Stimulated activated CD8-positive, alpha-beta memory T cell treated with anti-CD3 and anti-CD28 coated beads, Interleukin-15, amount 100 ng/mL, for 4 hours (primary cell): ENCODE measurements at places on chromosomes 12 and 14.

DNA sequence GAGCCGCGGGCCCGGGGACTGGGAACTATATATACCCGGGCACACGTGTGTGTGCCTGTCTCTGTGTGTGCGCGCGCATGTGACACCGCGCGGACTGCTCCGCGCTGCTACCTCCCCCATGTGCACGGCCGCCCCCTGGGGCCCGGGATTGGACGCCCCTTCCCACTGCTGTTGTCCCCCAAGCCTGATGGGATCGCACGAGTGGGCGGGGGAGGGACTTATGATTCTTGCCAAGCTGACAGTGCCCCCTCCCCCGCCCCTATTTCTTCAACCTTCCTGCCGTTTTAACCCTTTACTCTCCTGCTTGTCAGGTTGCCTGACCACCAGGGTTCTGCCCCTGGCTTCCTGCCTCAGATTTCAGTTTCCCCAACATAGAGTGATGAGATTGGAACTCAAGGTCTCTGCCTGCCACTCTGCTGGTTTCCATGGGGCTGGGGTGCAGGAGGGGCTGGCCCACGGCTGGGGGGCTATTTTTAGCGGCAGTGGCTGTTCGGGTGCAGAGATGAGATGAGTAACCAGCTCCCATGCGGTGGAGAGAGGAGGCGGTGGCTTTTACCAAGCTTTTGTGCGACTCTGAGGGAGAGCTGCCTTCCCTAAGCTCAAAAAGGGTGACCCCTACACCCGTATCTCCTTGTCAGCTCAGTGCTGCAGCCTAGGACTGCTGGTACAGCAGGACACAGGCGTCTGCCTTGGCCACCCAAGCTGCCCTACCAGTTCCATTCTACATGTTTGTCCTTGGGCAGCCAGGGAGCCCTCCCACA is at the start of gene DDN:
Gene DDN (minus strand): TSS at position 5 of the 761 bp plus-strand sequence. CDS start 88 bp downstream, outside the sequence.
- no peak for DNase-seq

DNA sequence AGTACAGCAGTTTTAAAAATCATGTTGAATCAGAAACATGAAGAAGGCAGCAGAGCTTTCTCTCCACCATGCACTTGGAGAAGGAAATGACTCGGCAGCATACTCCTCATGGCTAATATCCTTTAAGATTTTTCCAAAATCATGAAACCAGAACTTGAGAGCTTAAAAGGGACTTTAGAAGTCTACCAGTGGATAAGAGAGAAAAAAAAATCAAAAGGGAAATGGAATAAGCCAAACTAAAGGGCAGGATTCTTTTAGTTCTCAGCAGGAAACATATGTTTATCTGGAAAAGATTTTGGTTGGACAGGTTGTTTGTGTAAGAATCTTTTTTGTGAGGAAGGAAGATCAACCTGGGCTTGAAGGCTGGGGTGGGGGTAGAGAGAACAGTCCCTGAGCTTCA is 111.8 kb downstream of the PRKCH start:
- no peak for DNase-seq

GRCh38 chr12:27553941-27554340 is 29.9 kb downstream of the PPFIBP1 start:
- no peak for DNase-seq

DNA sequence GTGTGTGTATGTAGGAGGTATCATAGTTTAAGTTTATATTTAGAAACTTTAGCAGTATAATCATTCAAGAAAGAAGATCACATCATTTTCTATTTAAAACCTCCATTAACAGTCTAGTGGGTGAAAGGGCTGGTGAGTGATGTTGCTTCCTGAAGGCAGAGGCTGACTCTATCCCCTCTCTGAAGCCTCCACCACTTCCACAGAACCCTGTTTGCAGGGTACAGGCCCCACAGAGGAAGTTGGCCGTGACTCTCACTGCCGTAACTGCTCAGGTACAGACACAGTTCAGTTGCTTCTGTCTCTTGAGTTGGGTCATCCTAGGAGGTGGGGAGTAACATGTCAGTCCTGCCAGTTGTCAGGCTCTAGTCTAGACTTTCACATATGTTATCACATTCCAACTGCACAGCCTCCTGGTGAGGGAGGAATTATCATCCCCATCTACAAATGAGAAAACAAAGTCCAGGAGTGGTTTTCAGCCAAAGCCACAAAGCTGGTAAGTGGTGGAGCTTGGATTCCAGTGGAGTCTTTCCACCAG is 31.5 kb downstream of the CFL2 start:
- DNase-seq = no peak

GRCh38 chr14:32070282-32070681 is 6.8 kb upstream of the ARHGAP5 start:
- DNase-seq = no peak

- no peak for DNase-seq
Observed at GRCh38 chr12:51925346-51926063, 18.2 kb downstream of the ACVRL1 start.

- no peak for DNase-seq
Observed at GRCh38 chr14:54589076-54589475, 22.1 kb downstream of the SAMD4A start.

- no peak for DNase-seq
Observed at GRCh38 chr14:24389226-24389848, 9.5 kb upstream of the NYNRIN start.

- DNase-seq = no peak
Observed at GRCh38 chr12:71371122-71371521, 68.5 kb upstream of the LGR5 start.

- no peak for DNase-seq
Observed at GRCh38 chr12:107207931-107208525, 114.7 kb upstream of the CRY1 start.

GRCh38 chr12:69225251-69225910 is 14.0 kb upstream of the CPSF6 start:
- no peak for DNase-seq

- no peak for DNase-seq
Observed at GRCh38 chr12:104473374-104473983, 16.7 kb downstream of the CHST11 start.

DNA sequence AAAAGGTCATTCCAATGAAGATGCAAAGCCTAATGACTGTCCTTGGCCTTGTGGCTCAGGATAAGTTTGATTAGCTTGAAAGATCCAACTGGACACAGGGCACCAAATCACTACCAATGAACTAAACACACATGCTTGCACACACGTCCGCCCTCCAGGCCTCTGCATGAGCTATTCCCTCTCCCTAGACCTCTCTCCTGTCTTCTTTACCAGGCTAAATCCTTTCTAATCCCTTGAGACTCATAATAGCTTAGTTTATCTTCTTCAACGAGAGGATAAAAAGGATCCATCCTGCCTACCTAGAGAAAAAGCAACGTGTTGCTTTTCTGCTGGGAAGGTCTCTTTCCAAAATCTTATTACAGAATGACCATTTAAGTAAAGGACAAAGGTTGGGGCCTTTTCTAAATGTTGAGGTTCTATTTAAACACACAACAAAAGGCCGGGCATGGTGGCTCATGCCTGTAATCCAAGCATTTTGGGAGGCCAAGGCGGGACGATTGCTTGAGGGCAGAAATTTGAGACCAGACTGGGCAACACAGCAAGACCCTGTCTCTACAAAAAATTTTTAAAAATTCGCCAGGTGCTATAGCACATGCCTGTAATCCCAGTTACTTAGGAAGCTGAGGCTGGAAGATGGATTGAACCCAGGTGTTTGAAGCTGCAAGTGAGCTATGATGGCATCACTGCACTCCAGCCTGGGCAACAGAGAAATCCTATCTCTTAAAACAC is 22.4 kb downstream of the PXN start:
- no peak for DNase-seq

- no peak for DNase-seq
Observed at GRCh38 chr12:8987685-8988084, 1.7 kb upstream of the KLRG1 start.

GRCh38 chr14:59679872-59680271 is 103.3 kb upstream of the CCDC175 start:
- DNase-seq = no peak

GRCh38 chr12:95384785-95385184 is 89.2 kb upstream of the METAP2 start:
- no peak for DNase-seq

GRCh38 chr12:87848248-87848868 is 180.8 kb downstream of the C12orf50 start:
- DNase-seq = no peak

DNA sequence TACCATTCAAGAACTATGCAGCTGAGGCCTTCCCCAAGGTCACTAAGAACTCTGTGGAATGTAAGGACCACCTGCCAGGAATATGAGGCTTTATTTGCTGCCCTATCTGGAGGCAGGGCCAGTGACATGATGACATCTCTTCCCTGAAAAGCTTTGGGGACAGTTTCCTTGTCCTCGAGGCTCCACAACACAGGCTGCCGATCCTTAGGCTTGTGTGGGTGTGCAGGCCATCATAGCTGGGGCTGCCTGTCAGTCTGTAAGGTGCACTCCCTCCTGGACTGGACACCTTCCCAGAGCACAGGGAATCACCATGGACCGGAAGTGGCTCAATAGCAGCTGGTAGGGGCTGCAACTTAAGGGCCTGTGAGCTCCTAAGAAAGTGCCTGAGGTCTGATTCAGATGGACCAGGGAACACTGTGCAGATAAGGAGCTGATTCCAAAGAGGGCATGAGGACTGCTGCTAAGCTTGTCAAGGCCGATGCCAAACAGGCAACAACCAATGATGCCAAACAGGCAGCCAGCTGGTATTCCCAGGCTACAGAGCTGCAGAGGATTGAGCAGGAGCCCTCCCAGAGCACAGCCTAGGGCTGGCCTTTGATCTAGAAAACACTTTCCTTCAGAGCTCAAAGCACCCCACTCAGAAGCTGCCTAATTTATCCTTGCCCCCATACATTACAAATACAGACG is 84.3 kb downstream of the CRACR2A start:
- no peak for DNase-seq

GRCh38 chr12:119176267-119177055 is 2.3 kb upstream of the HSPB8 start:
- no peak for DNase-seq

DNA sequence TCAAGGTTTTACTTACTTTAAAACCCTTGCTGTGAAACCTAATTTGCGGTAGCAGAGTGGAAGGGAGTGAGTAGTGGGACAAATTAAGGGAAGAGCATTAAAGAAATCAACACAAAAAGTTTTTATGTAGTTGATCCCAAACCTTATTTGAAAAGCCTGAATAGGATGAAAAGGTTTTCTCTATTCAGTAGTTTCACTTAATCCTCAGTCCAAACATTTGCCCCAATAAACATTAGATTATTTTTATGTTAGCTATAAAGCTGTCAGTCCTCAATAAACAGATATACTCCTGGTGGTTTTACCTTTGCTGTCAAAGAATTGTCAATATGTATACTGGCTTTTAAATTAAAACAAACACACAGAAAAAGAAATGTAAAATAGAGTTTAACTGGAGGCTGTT is 136.0 kb downstream of the PAX9 start:
- no peak for DNase-seq

DNA sequence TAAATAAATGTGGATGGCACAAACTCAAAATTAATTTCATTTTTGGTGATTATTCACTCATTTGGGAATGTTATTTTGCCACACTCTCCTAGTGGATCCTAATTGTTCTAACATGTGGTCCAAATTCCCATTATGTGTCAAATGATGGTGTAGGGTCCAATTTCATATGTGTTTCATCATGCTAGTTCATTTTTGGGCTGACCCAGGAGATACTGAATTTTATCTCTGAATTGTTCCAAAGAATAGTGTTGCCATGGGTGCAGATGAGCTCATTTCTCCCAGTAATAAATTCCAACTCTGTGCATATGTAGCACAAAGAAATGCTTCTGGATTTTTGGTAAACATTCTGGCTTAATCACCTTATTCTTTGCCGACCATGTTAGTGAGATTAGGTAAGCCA is 23.5 kb upstream of the SEL1L start:
- no peak for DNase-seq

DNA sequence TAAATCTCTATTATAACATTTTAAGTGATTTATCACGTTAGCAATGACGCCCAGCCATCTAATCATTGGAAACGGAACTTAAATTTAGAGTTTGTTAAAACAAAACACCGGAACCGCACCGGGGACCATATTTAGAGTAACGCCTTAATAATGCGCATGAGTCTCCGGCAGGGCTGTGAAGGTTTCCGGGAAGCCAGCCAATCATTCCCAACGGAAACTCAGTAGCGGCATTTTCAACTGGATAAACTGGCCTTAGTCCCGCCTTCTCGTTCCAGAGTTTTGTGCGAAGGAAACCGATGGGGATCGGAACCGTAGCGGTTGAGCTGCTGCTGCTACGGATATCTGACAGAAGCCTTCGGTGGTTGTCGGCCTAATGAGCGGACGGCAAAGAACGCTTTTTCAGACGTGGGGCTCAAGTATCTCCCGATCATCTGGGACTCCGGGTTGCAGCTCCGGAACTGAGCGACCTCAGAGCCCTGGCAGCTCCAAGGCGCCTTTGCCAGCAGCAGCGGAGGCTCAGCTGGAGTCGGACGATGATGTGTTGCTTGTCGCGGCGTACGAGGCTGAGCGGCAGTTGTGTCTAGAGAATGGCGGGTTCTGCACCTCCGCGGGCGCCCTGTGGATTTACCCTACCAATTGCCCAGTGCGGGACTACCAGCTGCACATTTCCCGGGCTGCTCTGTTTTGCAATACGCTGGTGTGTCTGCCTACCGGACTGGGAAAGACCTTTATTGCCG is at the start of gene FANCM:
Gene FANCM (plus strand): TSS at position 272 of the 737 bp plus-strand sequence. CDS start 102 bp downstream, at position 374.
- peak; percentile 58 for DNase-seq

DNA sequence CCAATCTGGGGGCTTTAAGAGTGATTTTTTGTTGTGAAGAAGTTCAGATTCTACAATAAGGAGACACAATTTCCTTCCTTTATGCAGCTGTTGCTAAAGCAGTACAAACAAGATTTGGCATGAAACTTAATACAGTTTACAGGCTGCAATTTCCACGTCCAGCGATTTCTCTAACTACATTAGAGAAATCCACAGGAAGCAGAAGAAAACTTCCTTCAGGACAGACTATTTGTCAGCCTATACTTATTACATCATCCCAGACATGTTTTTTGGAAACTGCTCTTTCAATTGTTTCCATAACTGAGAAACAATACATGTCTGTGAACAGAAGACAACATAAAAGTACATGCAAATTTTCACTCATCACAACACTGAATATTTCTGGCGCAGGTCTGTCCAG is 204.3 kb downstream of the TTC7B start:
- no peak for DNase-seq

DNA sequence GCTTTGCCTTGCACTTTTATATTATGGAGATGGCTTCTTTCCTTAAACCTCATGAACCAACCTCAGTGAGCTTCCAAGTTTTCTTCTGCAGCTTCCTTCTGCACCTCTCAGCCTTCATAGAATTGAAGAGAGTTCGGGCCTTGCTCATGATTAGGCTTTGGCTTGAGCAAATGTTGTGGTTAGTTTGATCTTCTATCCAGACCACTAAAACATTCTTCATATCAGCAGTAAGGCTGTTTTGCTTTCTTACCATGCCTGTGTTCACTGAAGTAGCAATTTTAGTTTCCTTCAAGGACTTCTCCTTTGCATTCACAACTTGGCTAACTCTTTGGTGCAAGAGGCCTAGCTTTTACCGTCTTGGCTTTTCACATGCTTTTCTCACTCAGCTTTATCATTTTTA is 125.4 kb downstream of the SNAPC1 start:
- DNase-seq = no peak

- no peak for DNase-seq
Observed at GRCh38 chr14:105863296-105864108, 337.1 kb downstream of the TMEM121 start.
